GM12864 (cell line): ENCODE measurements at places on chromosomes 3 and 15.

DNA sequence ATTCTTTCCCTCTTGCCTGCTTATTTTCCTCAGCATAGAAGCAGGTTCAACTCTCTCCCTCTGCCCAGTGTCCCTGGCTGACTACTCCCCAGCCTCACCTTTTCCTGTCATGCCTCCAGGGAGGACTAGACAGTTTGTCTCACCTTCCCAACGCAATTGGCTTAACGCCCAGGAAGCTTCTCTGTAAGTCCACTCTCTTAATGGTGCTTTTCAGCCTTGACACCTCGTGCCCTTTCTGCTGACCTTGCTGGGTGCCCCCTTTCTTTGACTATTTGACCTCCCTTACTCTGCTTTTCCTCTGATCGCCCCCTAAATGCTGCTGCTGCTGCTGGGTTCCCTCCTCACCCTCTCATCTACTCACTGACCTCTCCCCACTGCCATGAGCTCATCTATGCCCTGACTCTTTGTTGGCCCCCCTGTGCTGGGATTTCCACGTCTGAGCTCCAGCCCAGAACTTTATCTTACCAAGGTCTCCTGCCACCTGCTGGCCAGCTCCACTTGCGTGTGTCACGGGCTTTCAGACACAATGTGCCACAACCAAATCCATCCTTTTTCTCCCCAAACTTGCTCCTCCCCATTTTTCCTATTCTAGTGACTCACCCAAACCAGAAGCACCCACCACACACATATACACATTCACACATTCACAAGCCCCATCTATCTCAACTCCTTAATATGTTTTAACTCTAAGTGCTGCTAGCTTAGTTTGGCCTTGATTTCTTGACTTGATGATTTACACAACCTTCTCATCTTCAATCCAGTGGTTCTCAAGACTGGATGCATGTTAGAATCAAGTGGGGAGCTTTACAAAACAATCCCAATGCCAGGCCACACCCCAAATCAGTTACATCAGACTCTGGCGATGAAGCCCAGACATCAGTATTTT lies 16.6 kb downstream of the EPB42 start:
- no peak for DNase-seq

DNA sequence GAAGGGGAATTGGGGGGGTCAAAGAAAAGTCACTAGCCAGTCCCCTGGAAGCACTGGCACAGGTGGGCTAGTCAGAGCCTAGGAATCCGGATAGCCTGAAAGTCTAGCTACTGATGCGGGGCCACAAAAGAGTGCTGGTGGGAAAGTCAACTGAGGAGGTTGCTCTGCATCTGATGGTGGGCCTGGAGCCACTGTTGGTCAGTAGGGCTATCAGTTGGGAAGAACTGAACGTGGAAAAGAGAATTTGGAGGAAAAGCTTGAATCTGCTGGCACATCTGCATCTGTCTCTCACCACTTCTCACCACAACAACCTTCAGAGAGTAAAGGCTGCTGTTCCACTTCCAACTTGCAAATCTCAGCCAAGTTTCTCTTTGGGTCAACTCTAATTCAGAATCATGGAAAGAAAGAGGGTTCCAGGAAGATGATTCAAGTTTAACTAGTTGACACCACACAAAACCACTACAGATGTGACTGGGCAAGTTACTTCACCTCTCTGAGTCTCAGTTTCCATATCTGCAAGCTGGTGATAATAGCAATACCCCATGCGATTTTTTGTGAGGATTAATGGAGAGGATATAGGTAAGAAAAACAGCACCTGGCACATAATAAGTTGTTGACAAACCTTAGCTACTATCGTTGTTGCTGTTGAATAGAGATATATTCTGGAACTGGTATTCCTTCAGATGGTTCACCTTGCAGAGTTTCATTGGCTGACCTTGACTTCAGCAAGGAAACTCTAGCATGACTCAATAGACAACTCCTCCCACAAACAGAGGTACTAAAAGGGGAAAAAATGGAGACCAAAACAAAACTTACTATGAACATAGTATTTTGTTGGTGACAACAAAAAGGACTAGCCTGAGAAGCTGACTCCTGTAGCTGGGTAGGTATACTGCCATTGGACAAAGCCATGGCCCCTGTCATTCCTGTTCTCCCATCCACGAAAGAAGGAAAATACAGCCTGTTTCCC lies 280.2 kb upstream of the STT3B start:
- DNase-seq: no peak

DNA sequence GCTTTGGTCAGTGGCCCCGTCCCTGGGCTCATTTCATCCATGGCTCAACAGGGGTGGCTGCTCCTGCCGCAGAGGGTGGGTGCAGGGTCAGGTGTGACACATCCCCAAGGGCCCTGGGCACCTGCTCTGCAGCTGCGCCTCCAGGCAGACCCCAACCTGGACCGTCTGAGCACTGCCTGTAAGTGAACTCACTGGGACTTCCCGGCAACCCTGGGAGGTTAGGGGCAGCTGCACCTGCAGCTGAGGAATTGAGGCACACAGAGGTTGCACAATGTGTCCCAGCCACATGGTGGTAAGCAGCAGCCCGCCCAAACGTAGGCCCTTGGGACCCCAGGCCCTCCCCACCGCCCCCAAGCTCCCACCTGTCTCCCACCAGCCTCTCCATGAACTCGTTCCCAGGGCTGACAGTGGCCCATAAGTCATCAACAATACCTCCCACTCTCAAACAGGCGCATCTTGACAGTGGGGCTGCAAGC lies 55.1 kb downstream of the PLXNA1 start:
- no peak for DNase-seq

DNA sequence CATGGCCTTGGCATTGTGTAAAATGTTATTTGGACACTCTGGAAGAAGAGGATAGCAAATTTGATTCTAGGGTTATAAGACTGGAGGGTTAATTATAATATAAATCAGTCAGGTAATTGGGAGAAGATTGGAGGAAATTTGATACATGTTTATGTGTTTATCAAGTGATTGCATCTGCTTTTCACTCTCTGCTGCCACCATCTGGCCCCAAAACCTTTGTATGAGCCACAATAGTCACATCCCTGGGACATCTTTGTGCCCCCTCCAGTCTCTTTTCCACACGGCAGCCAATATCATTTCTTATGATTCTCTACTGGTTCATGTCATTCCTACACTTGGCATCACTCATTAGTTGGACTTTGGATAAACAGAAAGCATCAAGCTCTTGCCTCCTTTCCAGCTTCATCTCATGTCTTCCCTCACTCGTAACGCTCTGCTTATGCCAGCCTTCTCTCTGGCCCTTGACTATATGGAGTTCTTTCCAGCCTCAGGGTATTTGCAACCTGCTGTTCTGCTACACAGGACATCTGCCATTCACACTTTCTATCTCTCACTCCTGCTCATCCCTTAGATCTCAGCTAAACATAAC lies 602.3 kb upstream of the SUCLG2 start:
- no peak for DNase-seq

DNA sequence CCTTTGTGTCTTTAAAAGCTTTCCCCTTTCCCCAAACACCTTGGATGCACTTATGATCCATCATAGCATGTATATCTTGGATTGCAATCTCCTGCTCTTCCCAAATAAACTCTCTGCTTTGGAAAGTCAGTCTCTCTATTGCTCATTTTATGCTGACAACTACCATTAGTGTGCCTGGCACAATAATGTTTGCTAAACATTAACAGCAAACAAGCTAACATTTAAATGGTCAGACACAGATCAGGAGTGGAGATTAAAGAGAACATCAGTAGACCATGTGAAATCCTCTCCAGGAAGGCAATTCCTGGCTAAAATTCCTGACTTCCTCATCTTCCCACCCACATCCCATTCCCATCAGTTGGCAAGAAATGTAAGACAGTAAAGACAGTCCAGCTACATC lies 44.3 kb upstream of the EIF1B start:
- DNase-seq: no peak

GRCh38 chr15:79408041-79408440 lies 24.1 kb upstream of the MINAR1 start:
- no peak for DNase-seq
